ENCODE measurements at places on chromosomes 2 and 18.

DNA sequence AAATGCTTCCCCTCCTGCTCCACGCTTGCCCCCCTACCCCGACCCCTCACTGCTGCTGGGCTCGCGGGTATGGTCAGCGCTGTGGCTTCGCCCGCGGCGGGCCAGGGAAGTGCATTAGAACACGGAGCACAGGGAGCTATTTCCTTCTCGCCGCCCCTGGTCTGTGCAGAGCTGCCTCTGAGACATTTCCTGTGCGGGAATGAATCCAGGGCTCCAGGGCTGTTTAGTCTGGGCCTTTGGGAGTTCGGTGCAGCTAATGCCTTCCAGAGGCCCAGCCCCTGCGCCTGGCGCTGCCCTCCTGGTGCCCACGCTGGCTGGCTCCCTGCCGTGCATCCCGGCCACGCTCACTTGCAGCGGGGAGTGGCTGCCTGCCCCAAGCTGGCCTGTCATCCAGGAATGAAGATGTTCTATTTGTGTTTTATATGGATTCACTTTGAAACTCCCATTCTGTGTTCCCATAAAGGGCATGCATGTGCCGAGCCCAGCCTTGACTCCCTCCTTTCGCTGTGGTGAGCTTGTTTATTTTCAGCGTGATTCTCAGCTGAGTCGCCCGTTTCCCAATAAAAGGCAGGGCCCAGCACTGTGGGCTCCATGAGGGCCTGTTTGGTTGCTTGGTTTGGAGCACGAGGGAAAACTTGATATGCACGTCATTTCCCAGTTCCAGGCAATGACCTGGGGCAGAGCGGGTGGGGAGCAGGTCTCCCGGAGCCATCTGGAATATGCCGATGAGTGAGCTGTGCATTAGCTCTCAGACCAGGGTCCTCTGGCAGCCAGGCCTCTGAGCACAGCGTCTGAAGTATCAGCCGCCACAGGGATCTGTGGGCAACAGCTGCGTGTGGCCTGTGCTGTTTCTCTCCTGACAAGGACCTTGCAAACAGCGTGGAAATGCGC lies 42.7 kb downstream of the SH3RF3 start:
- DNase-seq: no peak

GRCh38 chr2:44955593-44956392 lies 14.3 kb downstream of the SIX3 start:
- peak; percentile 86 for DNase-seq

GRCh38 chr18:72935744-72936143 lies 68.0 kb upstream of the NETO1 start:
- no peak for DNase-seq

DNA sequence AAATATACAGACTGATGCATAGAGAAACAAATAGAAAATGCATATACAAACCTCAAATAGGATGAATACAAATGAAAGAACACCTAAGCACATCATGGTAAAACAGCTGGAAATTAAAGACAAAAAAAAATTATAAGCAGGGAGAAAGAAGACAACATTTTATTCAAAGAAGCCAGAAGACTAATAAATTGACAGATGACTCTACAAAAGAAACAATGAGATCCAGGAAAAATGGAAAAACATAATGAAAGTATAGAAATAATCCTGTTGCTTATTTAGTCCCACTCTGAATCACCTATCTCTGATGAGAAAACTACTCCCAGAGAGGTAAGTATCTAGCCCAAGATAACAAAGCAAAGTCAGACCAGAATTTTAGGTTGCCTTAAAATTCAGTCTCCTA lies 143.4 kb downstream of the RBM43 start:
- no peak for DNase-seq

GRCh38 chr2:231360401-231360800 lies 35.1 kb upstream of the B3GNT7 start:
- peak; percentile 68 for DNase-seq

All from H9 (cell line).